ENCODE measurements at places on chromosomes 4 and X.

DNA sequence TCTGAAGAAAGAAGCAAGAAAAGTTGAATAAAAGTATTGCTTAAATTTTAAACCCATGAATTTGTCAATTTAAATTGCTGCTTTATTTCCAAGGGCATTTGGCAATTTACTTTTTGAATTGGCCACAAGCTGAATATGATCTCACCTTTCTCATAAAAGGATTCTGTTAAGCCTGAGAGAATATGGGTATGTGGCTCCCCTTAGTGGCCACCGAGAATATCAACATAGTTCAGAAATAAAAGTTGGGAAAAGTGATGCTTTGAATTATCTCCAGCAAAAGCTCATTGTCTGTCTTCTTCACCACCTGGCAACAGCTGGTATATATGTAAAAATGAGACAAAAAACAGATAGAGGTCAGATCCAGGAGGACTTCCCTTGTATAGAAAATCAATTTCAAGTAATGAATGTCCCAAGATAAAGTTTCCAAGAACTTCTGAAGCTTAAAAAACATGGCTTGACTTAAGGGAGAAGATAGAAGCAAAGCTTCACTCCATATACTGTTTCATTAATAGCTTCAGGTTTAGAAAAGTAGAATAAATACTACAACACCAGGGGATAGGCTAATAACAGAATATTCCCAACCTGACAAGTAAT lies 290.7 kb upstream of the FAM241A start:
- peak; percentile 34 for DNase-seq

- DNase-seq: no peak
These were observed 265.7 kb upstream of the FAM241A start for GRCh38 chr4:111879539-111879938.

DNA sequence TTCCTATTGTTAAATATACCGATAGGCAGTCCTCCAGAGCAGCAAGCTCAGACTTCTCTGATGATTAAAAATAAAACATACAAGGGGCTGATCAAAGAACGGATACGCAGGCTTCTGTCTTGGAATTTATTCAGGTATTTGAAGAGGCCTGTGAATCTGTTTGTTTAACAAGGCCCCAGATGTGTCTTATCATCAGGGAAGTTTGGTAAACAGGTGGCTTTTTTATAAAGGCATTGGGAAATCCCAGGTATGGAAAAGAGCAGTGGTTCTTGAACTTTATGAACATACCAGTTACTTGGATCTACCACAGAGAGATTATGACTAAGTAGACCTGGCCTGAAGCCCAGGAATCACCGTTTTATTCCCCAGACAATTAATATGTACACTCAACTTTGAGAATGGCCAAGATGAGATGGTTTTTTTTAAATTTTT lies 47.9 kb downstream of the SOWAHB start:
- peak; percentile 88 for DNase-seq

DNA sequence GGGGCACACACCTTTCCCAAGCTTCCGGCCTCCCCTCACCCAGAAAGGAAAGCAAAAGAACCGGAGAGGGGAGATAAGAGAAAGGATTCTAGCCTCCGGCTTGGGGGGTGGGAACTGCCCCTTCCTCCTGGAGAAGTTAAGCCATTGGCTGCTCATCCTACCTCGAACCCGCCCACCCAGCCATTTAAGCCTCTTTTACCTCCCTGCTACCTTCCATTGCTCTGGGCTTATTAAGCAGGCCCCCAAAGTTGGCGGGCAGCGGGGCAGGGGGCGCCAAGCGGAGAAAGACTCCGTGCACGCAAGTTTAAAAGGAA lies 2.3 kb downstream of the MAML3 start:
- peak; percentile 92 for DNase-seq

DNA sequence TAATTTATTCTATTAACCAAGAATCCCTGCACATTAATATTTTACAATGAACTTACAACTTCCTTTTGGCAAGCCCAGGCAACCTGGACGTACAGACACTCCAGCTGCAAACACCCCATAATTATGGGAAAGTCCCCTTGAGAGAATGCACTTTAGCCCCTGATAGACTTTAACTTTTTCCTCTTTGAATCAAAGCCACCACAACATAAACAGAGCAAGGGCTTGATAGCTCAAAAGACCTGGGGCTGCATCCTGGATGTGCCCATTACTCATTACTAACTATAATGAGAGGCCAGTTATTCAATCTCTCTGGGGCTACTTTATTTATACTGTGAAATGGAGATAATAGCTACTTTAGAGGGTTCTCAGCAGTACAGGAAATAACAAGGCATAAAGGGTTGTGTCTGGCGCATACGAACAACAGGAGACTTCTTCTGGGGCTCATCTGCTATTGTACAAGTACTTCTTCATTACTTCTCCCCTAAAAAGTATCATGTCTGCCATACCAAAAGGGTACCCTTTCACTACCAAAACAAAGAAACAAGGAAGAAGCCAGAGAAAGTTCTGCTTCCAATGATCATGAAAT lies 54.9 kb downstream of the CASK start:
- DNase-seq: no peak
